ENCODE measurements at places on chromosomes 5 and 9. TPM values are rescaled to one million over a fixed set of nuclear protein-coding genes. Genes with fewer than 3 reads are reported as not detected.

PARP8 gene
- total RNA-seq: 0.20 TPM

SPINK1 gene
- total RNA-seq: 0.37 TPM

CCL28 gene
- 0.31 TPM for total RNA-seq

C9 gene
- total RNA-seq: not detected

PRUNE2 gene
- not detected for total RNA-seq

FCN1 gene
- not detected for total RNA-seq

NUTM2G gene
- total RNA-seq: not detected

SH3GL2 gene
- total RNA-seq: 0.07 TPM

EXOSC2 gene
- total RNA-seq: 60.3 TPM

WDR38 gene
- total RNA-seq: not detected

PDGFRB gene
- 0.09 TPM for total RNA-seq

ARID3C gene
- total RNA-seq: 0.10 TPM

Data from A549 treated with DMSO at 1 μM for 4 hours (cell line).